ENCODE measurements at places on chromosomes 5 and 9. TPM values are rescaled to one million over a fixed set of nuclear protein-coding genes. Genes with fewer than 3 reads are reported as not detected.

- no peak for DNase-seq
These were observed 508.4 kb downstream of the NFIB start for GRCh38 chr9:13805546-13805945.

- no peak for DNase-seq
These were observed 120.6 kb downstream of the C9orf50 start for GRCh38 chr9:129500161-129500862.

DNA sequence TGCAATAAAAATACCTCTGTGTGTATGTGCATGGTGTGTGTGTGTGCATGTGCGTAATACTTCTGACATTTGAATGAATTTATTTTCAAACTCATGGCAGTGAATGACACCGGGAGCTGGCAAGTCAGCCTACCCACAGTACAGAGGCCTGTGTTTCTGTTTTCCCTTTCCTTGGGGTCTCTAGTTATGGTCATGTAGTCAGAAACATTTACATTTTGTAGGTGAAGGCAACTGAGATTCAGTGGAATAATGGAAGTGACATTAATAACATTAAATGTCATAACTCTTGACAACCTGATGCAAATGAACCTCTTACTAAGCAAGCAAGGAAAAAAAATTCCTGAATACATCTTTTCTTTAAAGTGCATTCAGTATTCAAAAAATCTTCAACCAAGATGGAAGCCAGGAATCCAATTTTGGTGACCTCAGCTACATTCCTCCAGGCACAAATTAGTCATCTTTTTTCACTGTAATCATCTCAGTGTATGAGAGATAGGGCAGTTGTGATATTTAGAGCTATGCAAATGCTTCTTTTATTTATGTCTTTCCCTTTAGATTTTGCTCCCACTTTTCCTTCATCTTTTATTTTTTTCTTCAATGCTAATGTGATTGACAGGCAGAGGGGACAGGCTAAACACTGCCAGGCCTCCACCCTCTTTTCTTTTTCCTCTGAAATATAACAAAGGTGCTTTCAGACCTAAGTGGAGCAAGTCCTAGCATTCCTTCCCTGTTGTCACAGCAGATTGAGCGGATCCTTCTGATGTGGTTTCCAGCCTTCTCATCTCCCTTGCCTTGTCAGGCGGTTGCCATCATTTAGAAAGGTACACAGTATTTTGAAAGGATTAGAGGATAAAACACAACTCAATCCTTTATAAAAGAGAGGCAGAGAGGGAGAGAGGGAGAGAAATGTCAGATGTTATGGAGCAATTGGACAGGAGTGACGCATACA lies 569.8 kb upstream of the ADAMTS16 start:
- no peak for DNase-seq

GRCh38 chr5:103290846-103291245 lies 32.3 kb downstream of the MACIR start:
- DNase-seq: no peak

GRCh38 chr9:38006163-38006562 lies 62.9 kb downstream of the SHB start:
- no peak for DNase-seq

DNA sequence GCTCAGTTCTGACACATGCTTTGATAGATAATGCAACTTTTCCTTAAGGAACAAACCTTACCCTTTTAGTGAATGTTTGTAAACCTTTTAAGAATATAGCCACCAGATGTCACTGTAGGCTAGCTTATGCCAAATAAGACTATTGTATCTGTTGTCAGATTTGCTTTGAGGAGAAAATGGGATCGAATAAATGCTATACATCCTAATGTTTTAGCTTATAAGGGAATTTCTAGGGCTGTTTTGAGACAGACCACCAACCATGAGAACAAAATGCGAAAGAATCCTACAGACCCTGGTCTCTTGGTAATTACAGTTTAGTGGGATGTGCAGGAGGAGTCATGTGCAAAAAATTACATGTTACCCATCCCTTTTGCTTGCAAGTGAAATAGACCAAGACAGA lies 127.6 kb upstream of the NMUR2 start:
- peak; percentile 73 for DNase-seq

DNA sequence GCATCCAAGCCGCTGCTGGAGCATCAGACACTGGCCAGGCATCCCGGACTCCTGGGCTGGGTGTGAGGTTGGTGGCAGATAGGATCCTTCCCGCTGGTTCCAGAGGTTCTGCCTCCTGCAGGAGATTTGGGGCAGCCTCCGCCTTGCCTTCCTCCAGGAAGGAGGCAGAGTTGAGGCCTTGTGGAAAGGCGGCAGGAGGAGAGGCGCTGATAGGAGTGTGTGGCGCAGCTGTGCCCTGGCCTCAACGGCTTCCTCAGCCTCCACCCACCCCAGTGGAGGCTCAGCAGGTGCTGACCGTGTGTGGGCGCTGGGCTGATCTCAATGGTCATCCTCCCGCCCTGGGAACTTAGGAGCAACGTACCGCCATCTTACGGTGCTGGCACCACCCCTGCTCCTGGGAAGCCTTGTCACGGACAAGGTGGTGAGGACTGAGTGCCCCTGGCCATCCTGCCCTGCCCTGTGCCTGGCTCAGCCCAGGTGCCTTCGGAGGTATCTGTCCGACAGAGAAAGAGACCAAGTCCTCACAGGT lies 10.2 kb downstream of the NCS1 start:
- no peak for DNase-seq

DNA sequence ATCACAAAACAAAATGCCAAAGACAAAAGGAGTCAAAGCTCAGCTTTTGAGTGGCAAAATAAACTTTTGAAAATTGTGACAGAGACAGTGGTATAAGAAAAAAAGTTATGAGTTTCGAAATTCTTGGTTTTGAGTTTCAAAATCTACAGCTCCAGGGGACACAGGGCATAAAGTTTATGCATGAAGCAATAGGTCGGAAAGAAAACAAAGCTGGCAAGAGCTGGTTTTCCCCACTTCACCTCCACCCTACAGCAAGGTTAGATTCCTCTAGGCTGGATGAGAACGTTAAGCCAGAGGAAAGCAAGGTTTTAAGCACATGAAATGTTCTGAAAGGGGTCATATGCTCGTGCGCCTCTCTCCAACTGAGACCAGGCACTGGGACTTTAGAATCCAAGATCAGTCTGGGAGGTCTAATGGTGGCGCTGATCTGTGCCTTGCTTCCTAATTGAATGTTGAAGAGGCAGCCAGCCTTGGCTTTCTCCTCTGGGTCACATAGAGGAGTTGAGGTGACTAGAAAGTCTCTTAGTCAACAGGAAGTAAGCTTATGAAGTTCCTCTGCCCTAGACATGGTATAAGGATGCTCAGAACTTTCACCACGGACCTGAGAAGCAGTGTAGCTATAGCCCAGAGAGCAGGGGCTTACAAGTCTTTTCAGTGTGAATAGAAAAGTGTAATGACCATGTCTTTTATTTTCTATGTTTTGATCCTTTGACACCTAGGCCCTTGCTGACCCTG lies 167.7 kb upstream of the DMAC1 start:
- no peak for DNase-seq

DNA sequence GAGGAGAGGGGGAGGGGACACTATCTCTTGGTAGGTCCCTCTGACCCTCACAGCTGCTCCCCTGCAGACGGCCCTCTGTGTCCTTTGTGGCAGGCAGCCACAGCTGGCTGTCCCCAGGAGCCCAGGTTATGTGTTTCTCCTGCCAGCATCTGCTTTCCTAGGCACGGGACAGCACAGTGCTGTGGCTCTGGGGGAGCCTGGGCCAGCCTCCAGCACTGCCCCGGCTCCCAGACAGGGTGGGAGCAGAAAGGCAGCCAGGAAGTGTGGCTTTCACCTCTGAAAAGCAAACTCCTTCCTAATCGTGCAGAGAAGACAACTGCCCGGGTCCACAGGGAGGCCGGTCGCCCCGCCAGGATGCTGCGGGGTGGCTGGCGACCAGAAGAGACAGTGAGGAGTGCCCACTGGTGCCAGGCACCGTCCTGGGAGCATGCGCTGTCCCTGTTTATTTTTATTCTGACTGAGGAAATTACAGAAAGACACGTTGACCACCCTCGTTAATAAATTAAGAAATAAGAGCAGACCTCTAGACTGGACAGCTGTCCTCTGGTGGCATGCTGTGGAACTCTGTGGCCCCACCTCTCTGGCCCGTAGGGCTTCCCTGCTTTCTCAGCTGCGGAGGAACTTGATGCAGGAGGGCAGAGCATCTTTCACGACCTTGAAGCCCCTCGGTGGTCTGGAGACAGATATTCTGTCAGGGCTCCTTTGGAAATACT lies 240.3 kb downstream of the FANCC start:
- DNase-seq: no peak

DNA sequence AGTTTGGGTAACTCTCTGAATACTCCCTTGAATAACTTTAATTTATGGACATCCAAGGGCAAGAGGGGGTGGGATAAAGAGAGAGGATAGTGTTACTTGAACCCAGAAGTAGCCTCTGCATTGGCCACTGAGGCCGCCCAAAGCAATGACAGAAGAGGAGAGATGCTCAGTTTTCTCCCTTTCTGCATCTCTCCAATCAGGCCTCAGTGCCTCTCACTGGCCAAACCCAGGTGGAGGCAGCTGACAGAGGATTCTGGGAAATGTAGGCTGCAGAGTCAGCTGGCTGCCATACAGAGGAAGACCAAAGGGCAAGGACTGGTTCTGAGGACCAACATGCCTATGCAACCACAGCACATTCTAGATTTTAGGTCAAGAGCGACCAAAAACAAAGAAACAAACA lies 719.4 kb downstream of the MAT2B start:
- DNase-seq: no peak

DNA sequence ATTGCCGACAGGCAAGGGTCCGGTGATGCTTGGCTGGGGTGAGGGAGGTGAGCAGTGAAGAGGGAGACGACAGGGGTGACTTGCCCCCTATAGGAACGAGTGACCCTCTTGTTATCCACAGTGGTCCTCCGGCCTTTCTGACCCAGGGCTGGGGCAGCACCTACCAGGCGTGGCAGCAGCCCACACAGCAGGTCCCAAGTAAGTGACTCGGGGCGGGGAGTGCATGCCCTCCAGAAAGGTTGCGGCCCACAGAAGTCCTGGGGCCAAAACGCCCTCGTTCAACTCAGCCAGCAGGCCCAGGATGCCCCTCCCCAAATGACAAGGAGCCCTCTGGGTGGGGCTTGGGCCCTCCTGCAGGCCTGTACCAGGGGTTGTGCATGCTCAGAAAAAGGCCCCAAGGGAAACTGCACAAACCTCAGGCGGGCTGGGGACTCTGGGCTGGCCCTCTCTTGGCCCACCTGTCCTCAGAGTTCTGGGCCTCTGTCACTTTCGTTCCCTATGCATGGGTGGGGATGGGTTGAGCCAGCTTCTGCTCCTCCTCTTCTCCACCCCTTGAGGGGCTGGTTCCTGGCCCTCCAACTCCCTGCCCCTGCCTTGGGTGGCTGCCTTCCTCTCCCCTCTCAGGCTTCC lies 32.2 kb upstream of the PRDM12 start:
- DNase-seq: no peak

GRCh38 chr9:128077847-128078503 lies 9.9 kb downstream of the SLC25A25 start:
- DNase-seq: peak; percentile 49

- DNase-seq: no peak
These were observed 6.8 kb downstream of the FGF18 start for GRCh38 chr5:171426266-171426665.

DNA sequence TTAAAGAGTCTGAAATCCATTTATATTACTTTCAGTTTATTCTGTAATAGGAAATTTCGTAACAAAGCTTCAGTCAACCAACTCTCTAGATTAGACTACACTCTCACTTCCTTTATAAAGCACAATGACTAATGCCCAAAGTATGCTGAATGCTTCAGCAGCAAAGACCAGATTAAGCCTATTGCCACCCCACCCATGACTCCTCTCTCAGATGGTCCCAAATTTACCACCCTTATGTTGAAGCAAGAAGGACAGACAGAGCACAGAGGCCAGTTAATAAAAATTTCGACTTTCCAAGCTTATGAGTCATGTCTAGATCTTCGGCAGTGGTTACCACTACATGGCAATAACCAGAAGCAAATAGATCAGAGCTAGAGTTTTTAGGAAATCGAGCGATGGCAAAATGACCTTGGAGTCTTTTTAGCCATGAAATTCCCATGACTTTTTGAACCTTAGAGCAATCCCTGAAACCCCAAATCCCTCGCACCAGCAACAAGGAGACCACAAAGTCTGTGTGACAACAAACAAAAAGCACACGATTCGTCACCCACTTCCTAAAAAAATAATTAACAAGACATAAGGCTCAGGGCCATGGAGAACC lies 287.8 kb upstream of the RASA1 start:
- peak; percentile 52 for DNase-seq

DNA sequence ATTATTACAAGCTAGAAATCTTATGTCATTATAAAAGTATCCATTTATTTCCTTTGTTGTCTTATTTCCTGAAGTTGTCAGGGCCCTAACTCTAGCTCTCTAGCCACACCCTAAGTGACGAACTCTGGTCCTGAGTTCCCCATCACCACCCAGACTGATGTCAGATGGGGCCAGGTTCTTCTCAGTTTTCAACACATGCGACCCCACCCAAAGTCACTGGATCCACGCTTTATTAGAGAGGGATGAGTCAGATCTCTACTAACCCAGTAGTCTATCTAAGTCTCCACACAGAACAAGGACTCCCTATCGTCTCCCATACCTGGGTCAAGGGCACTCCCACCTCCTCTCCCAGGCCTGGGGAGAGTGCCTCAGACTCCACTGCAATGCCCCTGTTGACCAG lies 6.8 kb upstream of the FEM1C start:
- DNase-seq: no peak

DNA sequence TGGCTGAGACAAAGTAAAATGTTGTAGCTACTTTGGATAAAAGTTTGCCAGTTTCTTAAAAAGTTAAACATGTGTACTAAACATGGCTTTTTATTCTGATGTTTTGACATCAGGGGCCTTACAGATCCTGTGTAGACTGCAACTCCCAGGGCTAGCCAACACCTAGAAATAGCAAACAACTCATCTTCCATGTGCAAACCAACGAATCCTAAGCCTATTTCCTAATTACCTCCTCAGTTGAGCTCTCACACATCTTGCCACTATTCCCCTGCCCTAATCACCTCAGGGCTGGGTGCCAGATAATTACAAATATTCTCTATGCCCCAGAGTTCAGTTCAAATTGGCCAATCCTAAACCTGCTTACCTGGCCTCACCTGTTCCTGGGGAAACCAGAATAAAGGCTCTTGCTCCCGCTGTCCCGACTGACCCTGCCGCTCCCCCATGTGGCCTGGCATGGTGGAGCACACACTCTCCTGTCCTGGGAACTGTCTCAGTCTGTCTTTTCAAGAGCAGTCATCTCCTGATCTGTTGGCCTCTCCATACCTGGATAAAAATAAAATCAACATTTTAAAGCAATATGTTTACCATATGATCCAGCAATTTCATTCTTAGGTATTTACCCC lies 37.1 kb upstream of the FAM169A start:
- peak; percentile 13 for DNase-seq

C5orf52 gene
- total RNA-seq: not detected

SHC3 gene
- total RNA-seq: 0.05 TPM

C1QTNF2 gene
- total RNA-seq: 0.28 TPM

HRH2 gene
- not detected for total RNA-seq

Data from dermis blood vessel endothelial cell (primary cell).